ENCODE measurements at places on chromosomes 4 and X.

GRCh38 chrX:6661736-6662135, 126.8 kb upstream of the VCX3A start:
- DNase-seq, result no peak

- DNase-seq, result peak; percentile 57
These were observed 72.0 kb downstream of the PRPS1 start for GRCh38 chrX:107700317-107700774.

DNA sequence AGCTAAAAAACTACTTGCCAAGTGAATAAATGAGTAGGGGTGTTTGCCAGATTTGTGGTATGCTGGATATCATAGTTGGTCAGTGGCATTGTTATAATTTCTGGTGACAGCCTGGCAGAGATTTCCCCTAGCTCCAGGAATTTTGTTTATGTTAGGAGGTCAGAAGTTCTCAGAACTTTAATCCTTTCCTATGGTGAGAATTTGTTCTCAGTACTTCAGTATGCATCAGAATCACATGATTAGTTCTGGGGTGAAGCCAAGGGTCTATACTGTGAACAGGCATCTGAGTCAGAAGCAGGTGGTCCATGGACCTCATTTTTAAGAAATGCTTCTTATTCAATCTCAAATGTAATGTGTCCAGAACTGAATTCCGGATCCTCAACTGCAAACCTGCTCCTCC, 10.5 kb downstream of the RASSF6 start:
- no peak for DNase-seq

DNA sequence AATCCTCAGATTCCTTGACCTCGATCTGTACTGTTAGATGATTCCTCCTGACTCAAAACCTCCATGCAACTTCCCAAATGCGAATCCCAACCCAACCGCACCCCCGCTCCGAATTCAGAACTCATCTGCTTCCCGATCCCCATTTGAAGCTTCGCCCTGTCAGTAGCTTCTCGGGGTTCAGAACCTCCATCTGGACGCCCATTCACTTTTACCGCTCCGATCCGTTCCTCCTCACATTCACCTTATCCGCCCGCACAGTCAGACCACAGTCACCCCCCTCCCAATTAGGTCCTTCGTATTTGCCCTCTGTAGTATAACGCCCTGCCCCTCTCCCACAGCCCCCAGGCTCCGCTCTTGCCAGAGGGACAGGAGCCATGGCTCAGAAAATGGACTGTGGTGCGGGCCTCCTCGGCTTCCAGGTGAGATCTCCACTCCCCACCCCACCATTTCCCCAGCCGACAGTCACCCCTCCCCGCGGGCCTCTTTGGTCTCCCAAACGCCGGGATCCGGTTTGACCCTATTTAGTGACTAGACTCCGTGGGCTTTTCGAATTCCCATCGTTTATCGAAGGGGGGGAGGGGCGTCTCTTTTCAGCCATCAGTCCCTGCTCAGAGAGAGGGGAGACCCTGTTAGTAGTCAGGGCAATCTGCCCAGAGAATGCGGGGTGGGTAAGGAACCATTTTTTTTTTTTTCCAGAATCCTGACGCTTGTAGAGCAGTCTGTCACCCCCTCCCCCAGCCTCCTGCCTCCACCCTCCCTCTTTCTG, 691 bp downstream of the MAGED1 start:
- DNase-seq, result no peak

DNA sequence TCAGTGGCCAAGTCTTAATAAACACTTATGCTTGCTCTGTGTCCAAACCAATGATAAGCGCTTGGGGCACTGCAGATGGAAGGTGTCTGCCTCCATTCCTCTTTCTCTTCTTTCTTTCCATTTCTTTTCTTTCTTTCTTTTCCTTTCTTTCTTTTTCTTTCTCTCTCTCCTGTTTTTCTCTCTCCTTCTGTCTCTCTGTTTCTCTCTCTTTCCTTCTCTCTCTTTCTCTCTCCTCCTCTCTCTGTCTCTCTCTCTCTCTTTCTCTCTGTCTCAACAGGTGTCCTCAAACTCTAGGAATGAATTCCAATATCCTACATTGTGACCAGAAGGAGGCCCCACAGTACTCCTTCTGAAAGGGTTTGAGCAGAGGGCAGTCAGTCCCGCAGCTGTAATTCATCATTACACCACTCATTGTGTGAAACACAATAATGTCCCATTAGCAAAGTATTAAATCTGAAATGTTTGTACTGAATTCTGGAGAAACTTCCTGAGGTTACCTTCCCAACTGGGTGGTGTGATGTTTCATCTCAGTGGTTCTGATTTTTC, 66.5 kb upstream of the PAGE1 start:
- DNase-seq, result no peak

DNA sequence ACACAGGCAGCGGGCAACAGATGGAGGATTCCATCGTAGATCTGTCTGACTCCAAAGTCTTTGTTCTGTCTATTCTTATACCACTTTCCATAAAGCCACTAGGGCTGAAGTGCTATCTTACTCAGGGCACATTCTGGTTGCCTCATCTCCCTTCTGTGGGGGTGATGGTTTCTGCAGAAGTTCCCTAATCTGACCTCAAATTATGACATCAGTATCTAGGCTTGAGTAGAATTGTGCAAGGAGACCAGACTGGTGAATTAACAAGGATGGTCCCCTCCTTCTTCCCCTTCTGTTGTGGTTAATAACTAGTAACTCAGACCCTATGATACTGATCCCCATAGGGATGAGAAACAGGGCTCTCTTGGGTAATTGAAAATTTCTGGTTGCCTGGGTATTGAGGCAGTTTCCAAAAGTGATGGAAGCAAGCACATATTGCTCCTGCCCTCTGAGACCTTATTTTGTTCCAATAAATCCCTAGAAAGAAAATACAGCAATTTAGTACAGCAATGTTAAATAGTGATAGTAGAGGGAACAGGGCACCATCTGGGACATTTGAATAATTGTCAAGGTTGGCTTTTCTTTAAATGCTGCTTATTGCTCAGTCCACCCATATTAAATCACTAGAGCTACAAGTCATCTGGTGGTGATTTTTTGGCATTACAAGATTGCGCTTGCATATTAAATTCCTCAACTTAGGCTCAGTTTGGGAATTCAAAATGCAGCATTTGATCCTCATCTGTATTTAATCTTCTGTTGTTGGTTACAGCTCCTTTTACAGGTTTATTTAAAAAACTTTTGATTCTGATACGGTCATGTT, 57.3 kb upstream of the AP1S2 start:
- DNase-seq, result no peak

- no peak for DNase-seq
These were observed 173.1 kb upstream of the USP9X start for GRCh38 chrX:40912166-40912565.

- DNase-seq, result no peak
These were observed 107.9 kb downstream of the PALLD start for GRCh38 chr4:168604496-168605373.

GRCh38 chrX:132270699-132271098, 51.5 kb upstream of the RAP2C start:
- DNase-seq, result no peak

DNA sequence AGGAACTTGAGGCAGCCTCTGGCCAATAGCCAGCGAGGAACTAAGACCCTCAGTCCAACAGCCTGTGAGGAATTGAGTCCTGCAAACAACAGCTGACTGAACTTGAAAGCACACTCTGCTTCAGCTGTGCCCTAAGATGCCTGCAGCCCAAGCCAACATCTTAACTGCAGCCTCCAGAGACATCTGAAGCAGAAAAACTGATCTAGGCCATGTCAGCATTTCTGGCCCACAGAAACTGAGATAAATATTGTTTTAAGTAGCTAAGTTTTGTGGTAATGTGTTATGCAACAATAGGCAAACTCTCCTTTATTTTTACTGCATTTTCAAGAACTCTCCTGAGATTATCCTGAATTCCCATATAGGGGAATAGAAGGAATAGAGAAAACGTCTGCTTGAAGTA, 24.4 kb upstream of the PIGA start:
- no peak for DNase-seq

- DNase-seq, result no peak
These were observed 438.1 kb downstream of the TLL1 start for GRCh38 chr4:166311169-166311568.

DNA sequence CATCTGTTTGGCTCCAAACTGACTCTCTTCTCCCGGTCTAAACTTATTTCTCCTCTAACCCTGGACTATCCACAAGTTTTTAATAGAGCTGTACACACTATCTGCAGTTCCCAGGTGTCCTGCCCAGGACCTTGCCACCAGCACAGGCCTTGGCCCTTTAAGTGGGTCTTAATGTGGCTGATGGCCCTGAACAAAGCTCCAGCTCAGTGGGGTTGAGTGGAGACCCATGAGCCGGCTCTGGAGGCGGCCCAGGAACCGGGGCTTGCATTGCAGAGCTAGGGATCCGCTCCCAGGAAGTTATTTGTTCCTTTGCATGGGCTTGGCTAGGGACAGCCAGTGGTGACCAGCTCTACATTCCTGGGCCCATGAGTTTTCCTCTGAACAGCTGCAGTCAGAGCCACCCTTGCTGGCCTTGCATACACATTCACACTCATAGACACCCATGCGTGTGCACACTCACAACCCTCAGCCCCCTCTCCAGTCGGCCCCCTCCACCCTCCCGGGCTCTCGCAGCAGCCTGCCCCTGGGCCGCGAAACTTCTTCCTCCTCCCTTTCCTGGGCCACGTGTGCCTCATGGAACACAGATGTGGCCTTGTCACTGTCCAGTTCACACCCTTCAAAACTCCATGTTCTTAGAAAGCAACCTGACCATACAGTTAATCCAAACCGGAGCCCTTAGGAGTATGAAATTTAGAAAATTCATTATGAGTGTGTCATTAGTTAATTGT, 58.2 kb downstream of the GPR143 start:
- DNase-seq, result no peak

GRCh38 chr4:117971403-117971802, 62.9 kb upstream of the NDST3 start:
- DNase-seq, result no peak

DNA sequence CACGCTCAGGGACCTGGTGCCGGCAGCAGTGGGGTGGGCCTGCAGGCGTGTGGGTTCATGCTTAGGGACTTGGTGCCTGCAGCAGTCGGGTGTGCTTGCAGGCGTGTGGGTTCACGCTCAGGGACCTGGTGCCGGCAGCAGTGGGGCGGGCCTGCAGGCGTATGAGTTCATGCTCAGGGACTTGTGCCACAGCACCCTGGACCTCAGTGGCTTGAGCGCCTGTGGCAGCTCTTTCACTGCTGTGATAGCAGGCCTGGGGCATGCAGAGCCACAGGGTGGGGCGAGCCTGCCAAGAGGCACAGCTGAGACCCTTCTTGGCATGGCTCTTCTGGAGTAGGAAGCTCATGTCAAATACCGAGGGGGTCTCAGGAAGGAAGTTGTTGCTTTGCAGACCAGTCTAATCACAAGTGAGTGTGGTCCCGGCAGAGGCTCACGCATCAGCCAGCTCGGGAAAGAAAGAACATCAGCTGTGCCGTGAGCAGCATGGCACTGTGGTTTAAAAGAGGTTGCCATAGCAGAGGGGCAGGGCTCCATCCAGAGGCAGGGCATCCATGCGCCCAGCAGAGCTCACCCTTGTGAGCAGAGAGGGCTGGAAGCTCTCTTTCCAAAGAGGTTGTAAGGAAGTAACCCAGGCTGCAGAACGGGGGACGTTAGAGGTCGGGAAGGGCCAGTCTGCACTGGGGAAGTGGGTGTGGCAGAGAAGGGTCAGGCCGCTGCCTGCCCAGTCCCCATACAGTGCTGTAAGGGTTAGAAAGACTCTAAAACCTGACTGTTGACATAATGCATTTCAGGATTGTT, 21.1 kb downstream of the PIGG start:
- no peak for DNase-seq

GRCh38 chrX:39828971-39829370, 268.8 kb downstream of the BCOR start:
- no peak for DNase-seq

- DNase-seq, result no peak
These were observed 8.3 kb upstream of the CXCL8 start for GRCh38 chr4:73731968-73732610.

DNA sequence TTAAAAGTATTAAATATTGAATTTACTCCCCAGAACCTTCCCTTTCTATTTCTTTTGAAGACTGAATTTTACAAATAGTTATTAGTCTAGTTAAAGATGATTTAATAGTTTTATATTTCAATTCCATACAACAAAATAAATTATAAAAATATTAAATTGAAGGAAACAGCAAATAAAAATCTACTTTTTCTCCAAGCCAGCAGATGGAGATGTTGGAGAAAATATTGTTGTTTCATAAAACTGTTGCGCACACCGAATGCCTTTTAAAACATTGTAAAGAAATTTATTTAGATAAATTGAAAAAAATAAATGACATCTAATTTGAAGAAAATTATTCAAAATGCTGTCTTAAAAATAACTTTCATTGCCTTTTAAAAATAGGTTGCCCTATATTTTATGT, 5.5 kb downstream of the GRIA2 start:
- no peak for DNase-seq

All from hematopoietic multipotent progenitor cell treated with erythropoietin and hydrocortisone succinate and interleukin-3 and kit ligand, for 15 days (in vitro differentiated cells).